Activated CD4-positive, alpha-beta T cell treated with anti-CD3 and anti-CD28 coated beads, Interleukin-2, amount 50 U/mL, for 1 hour (primary cell): ENCODE measurements at places on chromosomes 12 and 14.

- DNase-seq = no peak
These were observed 29.7 kb upstream of the NR2C1 start for GRCh38 chr12:95102916-95103671.

DNA sequence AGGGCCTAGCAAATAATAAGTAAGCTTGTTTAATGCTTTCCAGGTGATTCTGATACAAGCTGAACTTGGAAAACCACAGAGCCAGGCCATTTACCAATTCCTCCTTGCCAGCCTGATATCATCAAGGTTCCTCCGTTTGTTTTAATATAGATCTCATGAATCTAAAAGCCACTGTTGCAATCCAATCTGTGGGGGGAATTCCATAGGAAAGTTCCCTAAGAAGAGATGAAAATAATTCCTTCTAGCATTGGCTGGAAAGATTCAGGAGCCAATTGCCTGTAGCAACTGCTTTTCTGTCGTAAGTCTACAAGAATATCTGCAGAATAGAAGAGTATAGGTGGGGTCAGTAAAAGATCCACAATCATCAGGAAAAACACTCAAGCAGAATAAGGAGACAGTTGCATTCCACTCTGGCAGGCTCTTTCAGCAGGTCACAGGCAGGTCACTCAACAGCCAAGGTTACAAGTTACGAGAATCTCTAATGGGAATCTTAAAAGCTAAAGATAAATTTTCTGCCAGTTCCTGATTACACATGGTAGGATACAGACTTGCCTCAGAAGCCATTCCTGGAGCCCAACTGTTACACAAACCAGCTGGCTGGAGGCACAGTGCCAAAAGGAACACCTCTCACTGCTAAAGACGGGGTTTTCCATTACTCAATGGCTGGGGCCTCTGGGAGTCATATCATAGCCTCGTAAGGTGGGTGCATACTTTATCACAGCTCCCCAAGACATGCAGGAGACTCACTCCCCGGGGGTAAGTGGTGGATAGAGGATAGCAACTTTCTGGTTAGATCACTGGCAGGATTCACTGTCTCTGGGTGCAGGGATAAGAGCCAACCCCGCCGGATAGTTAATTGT, 43.6 kb downstream of the FGD6 start:
- no peak for DNase-seq

DNA sequence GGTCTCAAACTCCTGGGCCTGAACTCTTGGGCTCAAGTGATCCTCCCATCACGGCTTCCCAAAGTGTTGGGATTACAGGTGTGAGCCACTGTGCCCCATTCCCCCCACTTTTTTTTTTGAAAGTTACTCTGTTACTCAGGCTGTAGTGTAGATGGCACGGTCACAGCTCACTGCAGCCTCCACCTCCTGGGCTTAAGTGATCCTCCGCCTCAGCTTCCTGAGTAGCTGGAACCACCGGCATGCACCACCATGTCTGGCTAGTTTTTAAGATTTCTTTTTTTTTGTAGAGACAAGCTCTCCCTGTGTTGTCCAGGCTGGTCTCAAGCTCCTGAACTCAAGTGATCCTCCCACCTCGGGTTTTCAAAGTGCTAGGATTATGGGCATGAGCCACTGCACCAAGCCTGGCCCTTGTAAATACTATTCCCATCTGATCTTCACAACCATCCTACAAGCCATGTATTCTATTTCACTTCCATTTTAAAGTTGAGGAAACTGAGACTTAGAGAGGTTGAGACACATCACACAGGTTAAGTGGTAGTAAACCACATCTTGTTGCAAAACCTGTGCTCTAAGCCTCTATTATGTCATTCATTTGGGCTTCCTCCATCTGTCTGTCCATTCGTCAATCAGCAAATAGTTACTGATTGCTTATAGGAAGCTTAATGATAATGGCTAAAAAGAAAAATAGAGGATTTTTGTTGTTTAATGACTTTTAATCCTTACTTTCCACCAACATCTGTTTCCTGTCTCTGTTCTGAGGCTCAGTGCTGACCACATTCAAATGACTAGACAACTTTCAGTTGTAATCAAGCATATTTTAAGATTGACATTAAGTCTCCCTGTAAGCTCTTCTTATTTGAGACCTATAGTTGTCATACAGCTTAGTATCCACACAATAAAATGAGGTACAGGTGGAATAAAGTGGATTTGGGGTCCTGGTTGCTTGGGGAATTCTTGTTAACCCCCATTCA, 9.2 kb downstream of the ASCL4 start:
- DNase-seq = no peak

DNA sequence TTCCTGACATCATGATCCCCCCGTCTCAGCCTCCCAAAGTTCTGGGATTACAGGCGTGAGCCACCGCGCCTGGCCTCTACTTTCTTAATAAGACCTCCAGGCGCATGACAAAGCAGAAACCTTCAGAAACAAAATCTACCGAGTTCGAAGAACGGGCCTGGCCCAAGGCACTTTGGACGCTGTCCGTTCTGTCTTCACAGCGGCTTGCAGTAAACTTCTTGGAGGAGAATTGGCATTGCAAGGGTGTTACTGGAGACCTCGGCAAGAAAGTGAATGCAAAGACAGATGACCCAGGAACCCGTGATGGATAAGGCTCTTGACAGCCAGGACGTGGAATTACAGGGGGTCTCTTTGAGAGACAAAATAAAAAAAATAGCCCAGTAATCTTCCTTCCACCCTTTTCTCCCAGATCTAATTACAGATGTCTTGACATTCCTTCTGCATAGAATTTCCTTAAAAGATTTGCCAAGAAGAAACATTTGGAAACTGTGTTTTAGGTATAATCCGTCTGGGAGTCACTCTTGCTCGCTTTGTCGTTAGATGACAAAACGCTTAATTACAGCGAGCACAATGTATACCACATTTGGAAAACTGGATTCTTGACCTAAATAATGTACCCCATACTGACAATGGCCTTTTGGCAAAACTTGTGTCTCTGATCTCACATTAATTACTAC, 83.2 kb upstream of the TBX3 start:
- DNase-seq = no peak

- no peak for DNase-seq
These were observed 15.2 kb downstream of the ACADS start for GRCh38 chr12:120740871-120741270.

DNA sequence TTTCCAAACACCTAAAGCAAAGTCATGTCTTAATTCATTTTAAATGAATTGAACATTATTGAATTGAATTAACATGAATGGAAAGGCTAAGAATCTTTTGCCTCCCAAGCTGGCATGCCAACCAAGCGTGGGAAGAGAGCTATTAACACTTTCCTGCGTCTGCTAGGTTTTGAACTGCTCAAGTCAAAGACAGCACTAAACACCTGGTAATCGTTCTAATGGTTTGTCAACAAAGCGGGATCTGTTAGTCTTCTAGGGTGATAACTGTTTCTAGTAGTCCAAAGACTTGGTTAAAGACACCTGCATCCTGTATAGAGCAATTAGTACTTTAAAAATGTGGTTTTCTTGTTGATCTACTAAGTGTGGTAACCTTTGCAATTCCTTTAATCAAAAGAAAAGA, 164.2 kb upstream of the HMGA2 start:
- no peak for DNase-seq

DNA sequence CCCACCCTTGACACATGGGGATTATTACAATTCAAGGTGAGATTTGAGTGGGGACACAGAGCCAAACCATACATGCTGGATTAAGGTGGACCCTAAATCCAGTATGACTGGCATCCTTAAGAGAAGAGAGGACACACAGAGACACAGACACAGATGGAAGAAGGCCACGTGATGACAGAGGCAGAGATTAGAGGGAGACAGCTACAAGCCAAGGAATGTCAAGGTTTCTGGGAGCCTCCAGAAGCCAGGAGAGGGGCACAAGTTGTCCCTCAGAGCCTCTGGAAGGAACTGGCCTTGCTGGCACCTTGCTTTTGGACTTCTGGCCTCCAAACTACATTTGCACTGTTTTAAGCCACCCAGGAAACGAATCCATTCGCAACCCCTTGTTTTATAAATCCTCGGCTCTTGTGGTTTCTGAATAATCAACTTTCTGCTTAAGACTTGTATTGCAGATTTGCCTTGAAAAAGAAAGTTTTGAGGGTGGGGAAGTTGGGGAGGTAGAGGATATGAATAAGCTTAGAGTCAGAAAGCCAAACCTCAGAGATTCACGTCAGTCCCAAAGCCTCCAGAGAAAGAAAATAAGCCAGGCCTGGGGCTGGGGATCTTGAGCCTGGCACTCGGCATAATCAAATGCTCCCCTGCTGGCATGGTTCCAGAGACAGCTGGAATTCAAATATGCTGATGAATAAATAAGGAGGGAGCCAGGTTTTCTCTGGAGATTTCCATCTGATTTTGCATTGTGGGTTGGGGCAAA, 224.2 kb upstream of the PWP1 start:
- DNase-seq = no peak

GRCh38 chr14:96634481-96634880, 132.3 kb downstream of the PAPOLA start:
- DNase-seq = no peak

DNA sequence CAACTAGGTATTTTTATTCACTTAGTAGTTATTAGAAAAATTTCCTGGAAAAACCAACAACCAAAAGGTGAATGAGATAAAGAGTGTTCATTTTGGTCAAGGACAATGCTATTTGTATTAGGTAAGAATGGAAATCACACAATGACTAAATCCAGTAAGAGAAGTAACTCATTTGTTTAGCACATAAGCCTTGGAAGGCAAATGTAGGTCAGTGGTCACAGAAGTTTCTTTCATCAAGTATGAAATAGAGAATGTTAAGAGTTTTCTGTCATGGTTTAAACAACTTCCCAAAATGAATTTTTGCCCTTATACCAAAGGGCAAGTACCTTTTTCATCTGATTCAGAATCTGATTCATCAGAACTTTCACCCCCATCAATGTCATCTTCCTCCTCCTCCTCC, 101.7 kb downstream of the KIF21A start:
- no peak for DNase-seq

DNA sequence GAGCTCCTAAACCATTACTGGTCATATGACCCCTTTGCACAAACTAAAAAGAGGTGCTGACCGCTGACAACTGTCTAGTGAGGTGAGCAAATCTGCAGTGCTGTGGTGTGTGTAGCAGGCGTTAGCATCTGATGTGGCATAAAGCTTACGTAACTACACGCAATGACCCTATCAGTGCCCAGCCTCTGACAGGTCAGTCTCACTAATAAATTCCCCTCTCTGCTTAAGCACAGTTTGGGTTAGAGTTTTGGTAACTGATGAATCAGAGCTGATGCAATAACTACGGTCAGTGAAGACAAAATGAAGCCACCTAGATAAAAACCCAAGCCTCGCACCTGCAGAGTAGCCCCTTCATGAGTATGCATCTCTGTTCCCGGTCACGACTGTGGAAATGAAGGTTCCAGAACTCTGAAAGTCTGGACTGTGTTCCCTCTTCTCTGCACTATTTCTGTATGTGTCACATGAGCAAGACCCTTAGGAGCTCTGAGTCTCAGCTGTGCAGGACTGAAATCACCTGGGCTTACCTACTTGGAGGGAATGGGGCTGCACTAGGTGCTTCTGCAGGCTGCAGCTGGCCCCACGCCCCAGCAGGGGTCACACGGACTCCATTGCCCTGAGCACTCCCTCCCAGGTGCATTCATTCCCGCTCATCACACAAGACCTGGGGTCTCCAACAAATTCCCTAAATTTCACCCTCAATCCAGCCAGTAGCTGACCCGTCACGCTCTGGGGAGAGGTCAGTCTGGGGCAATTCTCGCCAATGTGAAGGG, 54.4 kb downstream of the RIMBP2 start:
- no peak for DNase-seq

DNA sequence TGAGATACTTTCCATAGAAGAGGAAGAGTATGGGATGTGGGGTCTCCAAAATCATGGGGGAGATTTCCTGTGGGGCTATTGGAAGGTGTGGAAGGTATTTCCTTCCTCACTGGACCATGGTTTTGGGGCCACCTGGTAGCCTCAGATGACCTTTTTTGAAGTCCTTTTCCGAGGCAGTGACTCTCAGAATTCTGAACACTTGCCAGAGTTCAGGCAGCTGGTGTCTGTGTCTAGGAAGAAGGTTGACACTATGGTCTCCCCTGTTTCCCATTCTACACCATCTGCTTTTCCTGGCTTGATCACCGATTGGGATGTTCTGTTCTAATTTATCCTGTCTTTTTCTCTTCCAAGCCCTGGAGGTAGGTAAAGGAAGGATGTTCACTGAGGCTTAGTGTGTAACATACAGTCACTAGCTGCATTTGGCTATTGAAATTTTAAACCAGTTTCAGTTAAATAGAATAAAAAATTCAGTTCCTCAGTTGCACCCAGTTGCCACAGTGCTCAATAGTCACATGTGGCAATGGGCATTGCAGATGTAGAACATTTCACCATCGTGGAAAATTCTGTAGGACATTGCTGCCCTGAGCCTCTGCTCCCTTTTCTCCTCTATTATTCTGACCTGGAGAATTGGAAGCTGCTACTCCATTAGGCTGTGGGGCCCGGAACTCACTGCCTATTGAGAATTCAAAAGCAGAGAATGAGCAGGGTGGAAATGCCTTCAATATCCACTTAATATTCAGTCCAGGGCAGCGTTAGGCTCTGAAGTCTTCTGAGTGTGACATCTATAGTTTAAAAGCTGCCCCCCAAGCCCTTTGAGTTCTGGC, 11.0 kb upstream of the PLEKHG3 start:
- no peak for DNase-seq

DNA sequence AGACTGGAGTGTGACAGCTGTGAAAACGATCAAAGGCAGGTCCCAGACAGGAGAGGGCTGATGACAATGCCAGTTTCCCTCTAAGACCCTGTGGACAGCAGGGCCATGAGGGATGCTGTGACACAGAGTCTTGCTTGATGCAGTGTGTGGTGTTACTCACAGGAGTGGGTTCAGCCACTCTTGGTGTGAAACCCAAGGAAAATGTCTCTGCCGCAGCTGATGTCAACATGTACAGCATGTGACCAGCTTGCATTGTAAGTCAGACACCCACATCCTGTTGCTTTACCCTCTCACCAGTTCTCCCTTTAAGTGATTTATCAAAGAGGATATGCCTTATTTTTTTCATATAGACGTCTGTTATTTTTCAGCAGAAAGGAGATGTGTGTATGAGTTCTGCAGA, 268.6 kb downstream of the BTG1 start:
- peak; percentile 80 for DNase-seq
